Stimulated activated CD4-positive, alpha-beta T cell treated with anti-CD3 and anti-CD28 coated beads, Interleukin-15, amount 100 ng/mL, for 1 hour (primary cell): ENCODE measurements at places on chromosomes 2 and 18.

- DNase-seq, result no peak
These were observed 525.4 kb downstream of the PIK3C3 start for GRCh38 chr18:42480441-42480840.

DNA sequence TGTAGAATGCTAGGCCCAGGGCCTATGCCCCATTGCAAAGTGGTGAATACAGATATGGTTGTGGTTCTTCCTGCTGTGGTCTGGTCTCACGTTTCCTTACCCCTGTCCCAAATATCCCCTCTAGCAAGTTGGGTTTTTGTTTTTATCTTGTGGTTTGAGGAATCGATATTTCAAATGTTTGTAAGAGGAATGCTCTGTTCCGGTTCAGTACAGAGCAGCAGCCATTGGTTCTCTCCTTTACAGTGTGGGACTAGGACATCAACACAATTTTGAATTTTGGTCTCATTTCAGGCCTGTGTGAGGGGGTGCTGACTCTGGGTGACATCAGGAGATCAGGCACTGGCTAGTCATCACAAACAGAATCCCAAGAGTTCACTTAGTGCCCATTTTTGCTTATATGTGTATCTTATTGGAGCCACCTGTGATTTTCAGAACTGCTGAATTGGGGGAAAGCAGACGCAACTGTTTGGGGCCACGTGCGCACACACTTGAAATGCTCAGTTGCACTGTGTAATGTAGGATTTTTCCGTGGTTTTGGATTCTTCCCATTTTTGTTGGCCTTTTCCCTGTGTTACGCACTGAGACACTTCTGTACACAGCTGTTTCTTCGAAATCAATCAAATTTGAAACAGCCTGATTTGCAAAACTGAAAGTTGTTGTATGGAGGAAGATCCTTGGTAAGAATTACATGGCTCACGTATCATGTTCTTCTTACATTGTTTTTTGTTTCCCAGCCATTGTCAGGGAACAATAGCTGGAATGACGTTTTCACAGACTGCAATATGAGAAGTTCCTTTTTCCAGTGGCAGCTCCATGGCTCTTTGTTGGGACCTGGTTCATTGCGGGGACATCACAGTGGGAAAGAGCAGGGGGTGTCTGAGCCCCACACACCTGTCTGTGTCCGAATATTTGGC is 8.6 kb downstream of the SH3BP4 start:
- DNase-seq, result no peak

GRCh38 chr2:64727843-64728463 is 74.2 kb upstream of the SERTAD2 start:
- DNase-seq, result no peak

DNA sequence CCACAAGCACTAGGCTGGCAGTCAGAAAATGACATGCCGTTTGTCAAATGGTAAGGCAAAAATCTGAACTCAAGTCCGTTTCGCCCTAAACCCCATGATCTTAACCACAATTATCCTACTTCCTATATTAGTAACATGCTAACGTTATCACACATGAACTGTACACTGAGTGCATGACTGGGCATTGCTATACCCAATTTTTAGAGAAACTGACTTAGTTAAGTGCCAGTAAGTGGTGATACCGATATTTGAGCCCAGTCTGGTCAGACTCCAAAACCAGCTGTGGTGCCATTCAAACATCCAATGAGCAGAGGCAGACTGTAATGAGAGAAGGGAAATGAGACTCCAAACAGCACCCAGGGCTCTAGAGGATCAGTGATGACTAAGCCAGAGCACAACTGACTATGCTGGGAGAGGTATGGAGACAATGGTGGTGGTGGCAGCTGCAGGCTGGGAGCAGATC is 311.7 kb upstream of the PKDCC start:
- no peak for DNase-seq

DNA sequence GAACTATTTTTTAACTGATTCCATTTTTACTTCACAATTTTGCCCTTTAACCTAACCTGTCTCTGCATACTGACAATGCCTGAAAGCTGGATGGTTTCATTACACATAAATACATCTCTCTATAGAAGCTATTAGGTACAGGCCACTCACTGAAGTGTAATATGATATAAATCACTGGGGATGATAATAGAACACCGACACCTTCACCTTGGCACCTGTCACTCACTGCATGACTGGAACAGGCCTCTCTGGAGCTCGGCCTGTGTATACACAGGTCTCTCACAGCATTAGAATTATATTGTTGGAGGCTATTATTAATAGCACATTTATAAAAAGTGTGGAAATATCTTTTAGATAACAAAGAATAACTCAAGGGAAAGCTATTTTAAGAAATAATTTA is 138.2 kb downstream of the TMEM131 start:
- DNase-seq, result no peak

- no peak for DNase-seq
These were observed 83.3 kb downstream of the ALPK2 start for GRCh38 chr18:58545338-58546296.

DNA sequence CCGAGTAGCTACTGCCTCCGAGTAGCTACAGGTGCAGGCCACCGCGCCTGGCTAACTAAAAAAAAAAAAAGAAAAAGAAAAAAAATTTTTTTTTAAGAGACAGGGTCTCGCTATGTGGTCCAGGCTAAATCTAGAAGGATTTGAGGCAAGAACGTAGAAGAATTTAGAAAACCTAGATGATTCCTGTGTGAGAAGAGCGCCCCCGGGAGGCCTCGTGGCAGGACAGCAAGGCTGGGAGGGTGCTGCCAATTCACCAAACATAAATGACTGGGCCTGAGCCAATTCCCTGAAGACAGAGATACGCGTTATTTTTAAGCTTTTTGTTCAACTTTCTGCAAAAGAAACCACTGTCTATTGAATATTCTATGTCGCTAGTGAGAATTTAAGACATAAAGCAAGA is 90.1 kb upstream of the TGFA start:
- no peak for DNase-seq

DNA sequence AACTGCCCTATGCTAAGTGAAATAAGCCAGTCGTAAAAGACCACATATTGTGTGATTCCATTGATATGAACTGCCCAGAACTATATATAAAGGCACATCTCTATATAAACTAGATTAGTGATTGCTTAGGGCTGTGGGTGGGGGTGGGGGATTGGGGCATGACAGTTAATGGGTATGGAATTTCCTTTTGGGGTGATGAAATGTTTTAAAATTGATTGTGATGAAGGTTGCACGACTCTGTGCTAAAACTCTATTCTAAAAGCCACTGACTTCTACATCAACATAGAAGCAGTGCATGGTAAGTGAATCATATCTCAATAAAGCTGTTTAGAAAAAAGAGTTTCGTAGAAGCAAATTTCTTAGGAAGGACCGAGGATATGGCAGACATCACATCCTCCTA is 53.0 kb downstream of the CDCA7 start:
- DNase-seq, result no peak

DNA sequence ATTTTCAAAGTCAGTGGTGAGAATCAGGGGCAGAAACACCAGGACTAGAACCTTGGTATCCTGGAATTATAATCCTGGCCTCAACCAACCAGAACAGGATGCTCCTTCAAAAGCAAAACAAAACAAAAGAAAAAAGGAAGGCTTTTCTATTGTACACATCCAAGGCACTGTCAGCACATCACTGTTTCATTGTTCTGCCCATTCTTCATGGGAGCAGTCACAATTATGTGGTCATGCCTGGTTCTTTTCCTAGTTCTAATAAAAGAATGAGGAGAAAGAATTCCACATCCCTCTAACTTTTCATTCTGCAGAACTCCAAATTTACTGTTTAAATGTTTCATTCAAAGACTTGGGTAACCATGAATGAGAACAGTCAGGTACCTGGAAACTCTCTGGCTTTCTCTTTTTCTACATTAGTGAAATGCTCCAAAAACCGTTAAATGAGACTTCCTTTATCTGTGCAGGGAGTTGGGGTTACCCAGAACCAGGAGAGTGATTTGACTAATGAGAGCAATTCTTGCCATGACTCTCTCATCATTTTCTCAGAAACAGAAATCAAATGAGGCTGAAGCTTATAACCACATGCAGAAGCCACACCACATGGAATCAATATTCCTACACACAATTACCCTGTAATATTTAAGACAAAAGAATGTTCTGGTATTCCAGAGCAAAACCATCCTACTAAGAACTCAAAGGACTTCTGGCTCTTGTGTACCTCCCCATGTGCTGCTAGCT is 110.9 kb upstream of the CCDC150 start:
- no peak for DNase-seq

DNA sequence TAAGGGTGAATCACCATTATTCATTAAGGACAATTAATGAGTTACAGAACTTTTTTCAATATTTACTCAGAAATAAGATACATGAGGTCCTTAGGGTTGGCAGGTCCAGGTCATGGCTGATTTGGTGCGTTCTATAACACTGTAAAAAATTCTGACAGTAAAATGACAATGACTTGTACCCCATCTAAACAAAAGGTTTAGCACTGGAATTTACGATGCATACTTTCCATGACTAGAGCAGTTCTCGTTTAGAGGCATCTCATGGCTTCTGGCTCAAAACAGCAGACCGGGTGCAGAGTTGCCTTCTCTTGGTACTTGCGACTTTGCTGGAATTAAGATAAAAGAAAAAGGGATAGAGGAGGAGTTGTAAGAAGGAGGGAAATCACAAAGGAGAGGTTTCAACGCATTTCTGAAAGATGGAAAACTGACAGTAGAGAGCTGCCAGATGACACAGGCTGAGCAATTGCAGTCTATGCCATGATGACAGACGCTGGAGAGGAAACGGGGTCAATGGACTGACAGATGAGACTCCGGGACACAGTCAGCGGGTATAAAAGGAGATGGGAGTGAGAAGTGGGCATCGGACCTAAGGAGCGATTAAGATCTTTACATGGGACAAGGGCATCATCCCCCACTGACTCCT is 4.1 kb upstream of the CYS1 start:
- DNase-seq, result no peak

- no peak for DNase-seq
These were observed 64.2 kb downstream of the TPO start for GRCh38 chr2:1477196-1478040.

GRCh38 chr2:80420530-80421208 is 116.1 kb upstream of the LRRTM1 start:
- no peak for DNase-seq

GRCh38 chr2:155294358-155294757 is 595.9 kb downstream of the KCNJ3 start:
- DNase-seq, result no peak

- DNase-seq, result no peak
These were observed 483.3 kb downstream of the BCL11A start for GRCh38 chr2:60070196-60070595.

- DNase-seq, result no peak
These were observed 7.8 kb downstream of the ST6GAL2 start for GRCh38 chr2:106878206-106878605.

DNA sequence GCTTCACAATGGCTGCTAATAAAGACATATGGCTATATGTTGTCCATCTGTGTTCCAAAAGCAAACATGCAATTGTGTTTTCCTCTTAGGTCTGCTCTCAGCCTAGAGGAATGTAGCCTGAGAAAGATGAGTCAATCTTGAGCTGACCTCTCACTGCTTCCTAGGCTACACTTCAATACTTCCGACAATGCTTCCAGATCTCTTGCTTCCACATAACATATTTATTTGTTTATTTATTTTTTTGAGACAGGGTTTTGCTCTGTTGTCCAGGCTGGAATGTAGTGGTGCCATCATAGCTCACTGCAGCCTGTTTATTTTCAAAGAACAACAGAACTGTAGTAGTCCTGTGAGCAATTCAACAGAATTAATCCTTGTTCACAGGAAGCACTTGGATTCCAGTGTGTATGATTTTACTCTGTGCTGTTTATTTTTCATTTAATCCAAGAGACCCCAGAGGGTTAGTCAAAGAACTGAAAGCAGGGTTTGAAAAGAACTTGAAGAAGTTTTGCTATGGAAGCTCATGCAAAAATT is 437.9 kb downstream of the TXNL1 start:
- DNase-seq, result no peak

DNA sequence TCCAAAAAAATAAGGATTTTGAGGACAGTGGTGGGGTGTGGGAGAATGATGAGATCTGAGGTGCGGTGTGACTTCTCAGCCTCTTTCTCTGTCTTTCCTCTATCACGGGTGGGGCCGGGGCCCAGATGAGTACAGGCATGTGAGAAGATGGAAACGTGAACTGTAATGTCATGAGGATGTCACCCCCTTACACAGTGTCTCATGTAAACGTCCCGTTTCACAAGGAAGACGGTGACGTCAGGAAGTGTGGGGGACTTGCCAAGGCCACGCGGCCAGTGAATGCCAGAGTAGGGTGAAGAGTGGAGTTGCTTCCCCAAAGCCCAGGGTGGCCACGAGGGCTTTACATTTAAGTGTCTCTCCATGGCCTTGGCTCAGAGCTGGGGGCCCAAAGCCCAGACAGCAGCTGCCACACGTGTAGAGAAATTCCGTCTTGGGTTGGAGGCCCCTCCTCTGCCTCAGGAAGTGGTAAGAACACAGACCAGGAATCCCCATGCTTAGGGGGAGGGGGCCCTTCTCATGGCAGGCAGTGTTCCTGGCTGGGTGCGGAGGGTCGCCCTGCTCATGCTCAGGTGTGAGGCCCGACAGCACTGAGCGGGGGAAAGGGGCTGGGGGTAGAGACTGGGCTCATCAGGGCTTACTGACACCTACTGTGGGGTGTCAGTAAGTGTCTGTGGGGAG is 80.9 kb upstream of the SMAD7 start:
- no peak for DNase-seq

- DNase-seq, result no peak
These were observed 410.4 kb upstream of the ID2 start for GRCh38 chr2:8271461-8271860.

GRCh38 chr2:205180730-205181129 is 501.6 kb upstream of the NRP2 start:
- DNase-seq, result no peak

DNA sequence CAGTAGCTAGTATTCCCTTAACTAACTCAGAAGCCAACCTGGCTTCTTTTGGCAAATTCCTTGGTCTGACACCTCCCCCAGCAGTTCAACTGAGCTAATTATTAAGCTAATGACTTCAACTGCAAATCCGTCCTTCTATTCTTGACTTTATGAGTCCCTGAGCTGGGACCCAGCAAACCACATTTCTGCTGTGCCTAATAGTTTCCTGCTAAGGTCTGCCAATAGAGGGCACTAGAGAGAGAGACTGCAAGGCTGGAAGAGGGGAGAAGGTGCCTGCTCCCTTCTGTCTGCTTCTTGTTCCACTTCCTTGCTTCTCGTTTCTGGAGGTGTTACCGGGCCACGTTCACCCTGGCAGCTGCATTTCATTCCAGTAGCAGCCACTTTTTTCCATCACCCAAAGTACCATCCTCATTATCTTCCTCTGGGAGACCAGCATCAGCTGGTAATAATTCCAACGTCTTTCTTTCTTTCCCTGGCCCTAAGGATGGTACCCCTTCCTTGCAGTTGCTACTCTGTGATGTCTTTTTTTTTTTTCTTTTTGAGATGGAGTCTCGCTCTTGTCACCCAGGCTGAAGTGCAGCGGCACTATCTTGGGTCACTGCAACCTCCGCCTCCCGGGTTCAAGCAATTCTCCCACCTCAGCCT is 352.0 kb downstream of the TNS1 start:
- no peak for DNase-seq

DNA sequence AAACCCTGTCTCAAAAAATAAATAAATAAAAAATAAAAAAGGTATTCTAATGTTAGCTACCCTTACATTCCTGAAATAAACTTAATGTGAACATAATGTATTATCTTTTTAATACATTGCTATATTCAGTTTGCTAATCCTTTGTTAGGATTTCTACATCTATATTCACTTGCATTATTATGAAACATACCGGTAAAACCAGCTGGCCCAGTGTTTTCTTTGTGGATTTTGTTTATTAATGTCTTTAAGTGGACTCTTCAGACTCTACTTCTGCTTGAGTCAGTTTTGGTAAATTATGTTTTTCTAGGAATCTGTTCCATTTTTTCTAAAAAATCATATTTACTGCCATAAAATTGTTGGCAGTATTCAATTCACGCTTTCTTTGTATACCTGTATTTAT is 34.5 kb downstream of the PTPN2 start:
- DNase-seq, result no peak
